LHCN-M2 (cell line): ENCODE measurements at places on chromosomes 4 and X. TPM values are rescaled to one million over a fixed set of nuclear protein-coding genes. Genes with fewer than 3 reads are reported as not detected.

TDO2 gene
- 0.80 and 1.4 TPM in 2 replicates for total RNA-seq

F11 gene
- total RNA-seq = not detected in 2 replicates

MAGEC1 gene
- total RNA-seq = not detected in 2 replicates

GRCh38 chrX:153948847-153949805 is 4.7 kb upstream of the RENBP start:
- DNase-seq = no peak

DNA sequence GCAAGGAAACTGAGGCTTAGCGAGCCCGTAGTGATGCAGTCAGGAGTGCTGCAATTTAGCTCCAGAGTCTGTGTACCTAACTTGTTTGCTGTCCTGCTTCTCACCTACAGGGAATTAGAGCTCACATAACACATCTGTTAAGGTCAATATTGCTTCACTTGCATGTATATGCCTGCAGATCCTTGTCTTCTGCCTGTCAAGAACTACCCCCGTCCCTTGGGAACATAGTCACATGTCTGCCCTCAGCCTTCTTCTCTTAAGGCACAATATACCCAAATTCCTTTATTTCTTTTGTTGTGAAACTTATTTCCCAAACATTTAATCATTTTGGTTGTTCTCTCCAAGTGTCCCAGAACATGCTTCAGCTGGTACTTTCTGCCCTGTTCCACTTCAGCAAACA is 103.3 kb upstream of the LEF1 start:
- peak; percentile 48 for DNase-seq

GRCh38 chr4:87365348-87365747 is 25.6 kb downstream of the HSD17B11 start:
- no peak for DNase-seq

DNA sequence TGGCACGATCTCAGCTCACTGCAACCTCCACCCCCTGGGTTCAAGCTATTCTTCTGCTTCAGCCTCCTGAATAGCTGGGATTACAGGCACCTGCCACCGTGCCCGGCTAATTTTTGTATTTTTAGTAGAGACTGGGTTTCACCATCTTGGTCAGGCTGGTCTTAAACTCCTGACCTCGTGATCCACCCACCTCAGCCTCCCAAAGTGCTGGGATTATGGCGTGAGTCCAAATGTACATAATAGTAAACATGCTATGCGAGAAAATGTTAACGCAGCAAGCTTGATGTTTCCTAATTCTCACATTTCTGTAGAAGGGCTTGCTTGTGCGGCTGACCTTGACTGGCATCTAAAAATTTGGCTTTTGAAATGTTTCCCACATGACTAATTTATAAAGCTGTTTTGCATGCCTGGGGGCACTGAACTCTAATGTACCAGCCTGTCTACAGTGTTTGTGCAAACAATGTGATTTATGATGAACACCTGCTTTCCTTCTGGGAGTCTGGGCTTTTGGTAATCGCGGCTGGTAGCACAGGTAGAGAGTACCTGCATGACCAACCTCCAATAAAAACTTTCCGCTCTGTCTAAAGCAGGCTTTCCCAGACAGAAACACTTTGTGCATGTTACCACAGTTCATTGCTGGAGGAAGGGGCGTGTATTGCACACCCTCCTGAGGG is 216.8 kb downstream of the IL15 start:
- peak; percentile 37 for DNase-seq

GRCh38 chr4:164359881-164360280 is 394.1 kb upstream of the SMIM31 start:
- DNase-seq = no peak

GRCh38 chr4:128630871-128631270 is 178.6 kb upstream of the JADE1 start:
- no peak for DNase-seq

DNA sequence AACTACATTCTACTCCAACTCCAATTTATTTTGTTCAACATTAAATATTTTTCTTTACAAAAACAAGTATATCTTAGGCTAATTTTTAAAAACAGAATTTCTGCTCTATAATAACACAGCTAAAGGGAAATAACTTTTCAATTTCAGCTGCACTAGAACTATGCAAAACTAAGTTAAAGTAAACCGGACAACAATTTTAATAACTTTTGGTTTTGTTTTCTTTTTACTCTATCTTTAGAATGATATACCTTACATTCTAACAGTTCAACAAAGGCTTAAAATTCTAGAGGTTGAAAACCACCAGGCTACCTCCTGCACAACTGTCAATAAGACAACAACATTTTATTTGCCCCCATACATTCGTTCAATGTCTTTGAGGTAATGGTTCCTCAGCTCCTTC is 18.7 kb upstream of the KCNE5 start:
- DNase-seq = no peak
